ENCODE measurements at places on chromosomes 6 and 20. TPM values are rescaled to one million over a fixed set of nuclear protein-coding genes. Genes with fewer than 3 reads are reported as not detected.

- no peak for DNase-seq
Observed at GRCh38 chr6:128659878-128660622, 139.7 kb upstream of the PTPRK start.

GRCh38 chr6:138598562-138599173, 99.4 kb upstream of the NHSL1 start:
- no peak for DNase-seq

- DNase-seq: no peak
Observed at GRCh38 chr20:53138454-53139262, 166.5 kb downstream of the TSHZ2 start.

GRCh38 chr6:90118069-90118468, 178.6 kb downstream of the BACH2 start:
- DNase-seq: no peak

GRCh38 chr20:15379681-15380296, 1042.4 kb upstream of the FLRT3 start:
- no peak for DNase-seq

GRCh38 chr6:75204959-75205775, 686 bp downstream of the COL12A1 start:
- DNase-seq: no peak

DNA sequence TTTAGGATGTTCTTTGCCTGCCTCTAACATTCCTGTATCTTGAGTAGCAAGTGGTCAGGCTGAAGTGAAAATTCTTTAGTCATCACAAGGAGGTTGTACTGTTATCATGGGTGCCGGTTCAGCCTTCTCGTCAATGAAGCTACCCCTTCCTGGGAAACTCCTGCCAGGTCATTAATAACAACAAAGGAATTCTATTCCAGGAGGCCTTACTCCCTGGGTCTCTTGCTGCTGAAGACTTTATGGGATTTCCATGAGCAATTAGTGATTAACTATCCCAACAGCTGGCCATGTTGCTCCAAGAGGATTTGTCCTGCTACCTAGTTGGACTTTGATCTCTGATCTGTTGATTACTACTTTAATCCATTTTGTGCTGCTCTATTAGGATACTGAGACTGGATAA, 62.7 kb upstream of the ELOVL5 start:
- DNase-seq: no peak

RGS17 gene
- 12.2 TPM for total RNA-seq

RHAG gene
- not detected for total RNA-seq

SLC22A3 gene
- 2.7 TPM for total RNA-seq

Data from H1 (cell line).